Mesothelial cell of epicardium (in vitro differentiated cells): ENCODE measurements at places on chromosomes 1 and 21.

DNA sequence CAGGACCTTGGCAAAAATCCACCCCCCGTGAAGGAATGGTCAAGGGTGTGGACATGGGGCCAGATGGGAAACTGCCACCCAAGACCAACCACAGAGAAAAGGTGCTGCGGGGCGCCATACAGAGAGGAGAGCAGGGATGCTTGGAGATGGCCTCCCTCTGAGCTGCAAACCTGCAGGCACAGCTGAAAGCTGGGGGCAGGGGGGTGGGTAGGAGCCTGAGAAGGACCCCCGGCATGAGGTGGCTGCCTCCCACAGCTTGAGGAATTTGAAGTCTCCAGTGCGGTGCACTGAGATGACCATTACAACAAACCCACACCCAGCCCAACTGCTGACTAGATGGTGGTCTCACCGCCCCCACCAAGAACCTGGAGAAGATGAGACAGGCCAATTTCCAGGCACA, 84.8 kb downstream of the WDR4 start:
- DNase-seq: no peak

DNA sequence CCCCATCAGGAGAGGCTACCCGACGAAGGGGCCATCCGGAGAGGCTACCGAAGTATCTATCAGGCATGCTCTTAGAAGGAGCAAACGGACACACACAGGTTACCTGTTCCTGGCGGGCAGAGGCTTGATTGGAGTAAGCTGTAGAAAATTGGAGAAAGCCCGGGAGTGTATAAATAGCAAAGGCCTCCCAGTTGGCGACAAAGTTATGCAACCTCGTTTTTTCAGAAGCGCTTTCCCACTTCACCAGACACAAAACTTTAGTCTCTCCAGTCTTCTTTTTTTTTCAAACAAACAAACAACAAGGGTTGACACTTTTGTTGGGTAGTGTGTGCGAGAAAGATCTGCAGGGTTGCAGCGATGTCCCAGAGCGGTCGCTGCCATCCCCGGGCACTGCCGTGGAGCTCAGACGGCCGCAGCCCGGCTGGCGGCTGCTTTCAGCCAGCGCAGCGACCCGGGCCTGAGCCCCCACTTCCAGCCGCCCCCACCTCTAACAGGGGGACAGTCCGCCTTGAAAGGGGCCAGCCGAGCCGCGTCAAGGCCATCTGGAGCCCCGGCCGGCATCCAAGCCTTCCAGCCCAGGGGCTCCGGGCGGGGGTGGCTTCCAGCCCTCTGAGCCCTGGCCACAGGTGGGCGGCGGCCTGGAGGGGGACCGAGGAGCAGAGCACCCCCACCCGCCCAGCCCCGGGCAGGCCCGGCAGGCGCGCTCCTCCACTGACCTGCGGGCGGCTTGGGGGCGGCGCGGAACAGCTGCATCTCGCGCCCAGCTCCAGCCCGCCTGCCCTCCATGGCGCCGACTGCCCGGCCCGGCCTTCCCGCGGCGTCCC, 616 bp downstream of the MCOLN3 start:
- DNase-seq: peak; percentile 49

DNA sequence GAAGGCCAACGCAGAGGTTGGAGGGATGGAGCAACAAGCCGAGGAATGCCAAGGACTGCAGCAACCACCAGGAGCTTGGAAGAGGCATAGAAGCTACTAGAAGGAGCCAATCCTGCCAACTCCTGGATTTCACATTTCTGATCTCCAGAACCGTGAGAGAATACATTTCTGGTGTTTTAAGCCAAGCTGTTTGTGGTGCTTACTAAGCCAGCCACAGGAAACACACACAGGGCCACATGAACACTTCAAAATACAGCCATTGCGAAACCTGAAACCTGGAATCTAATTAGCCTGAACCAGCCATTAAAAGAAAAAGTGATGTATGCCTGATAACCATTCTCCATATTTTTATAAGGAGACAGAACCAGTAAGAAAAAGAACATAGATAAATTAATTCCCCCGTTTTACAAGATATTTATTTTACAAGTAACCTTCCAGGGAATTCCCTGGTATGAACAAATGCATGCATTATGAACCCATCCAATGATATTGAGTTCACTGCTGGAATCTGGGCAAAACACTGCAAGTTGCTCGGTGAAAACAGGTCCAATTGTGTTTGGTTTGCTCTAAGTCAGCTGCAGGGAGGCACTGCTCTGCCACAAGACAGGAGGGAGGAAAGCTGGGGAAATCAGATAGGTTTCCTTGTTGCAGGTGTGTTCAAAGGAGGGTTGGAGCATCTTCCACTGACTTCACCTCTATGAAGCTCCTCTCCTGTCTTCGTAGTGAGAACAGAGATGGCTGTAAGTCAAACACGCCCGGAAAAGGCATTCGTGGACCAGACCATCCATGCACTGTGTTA, 70.2 kb downstream of the ETS2 start:
- no peak for DNase-seq

DNA sequence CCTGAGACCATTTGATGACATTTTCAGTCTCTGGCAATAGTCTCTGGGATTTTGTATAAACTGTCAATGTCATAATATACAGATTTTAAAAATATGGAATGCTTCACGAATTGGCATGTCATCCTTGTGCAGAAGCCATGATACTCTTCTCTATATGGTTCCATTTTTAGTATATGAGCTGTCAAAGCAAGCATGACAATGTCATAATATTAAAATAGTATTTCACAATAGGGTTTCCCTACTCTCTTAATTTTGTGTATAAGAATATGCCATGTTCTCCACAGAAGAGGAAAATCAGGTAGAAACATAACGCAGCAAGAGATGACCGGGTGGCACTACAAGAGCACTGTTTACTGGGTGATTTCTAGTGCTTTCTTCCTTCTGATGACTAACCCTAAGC, 8.3 kb upstream of the DIPK1A start:
- no peak for DNase-seq

DNA sequence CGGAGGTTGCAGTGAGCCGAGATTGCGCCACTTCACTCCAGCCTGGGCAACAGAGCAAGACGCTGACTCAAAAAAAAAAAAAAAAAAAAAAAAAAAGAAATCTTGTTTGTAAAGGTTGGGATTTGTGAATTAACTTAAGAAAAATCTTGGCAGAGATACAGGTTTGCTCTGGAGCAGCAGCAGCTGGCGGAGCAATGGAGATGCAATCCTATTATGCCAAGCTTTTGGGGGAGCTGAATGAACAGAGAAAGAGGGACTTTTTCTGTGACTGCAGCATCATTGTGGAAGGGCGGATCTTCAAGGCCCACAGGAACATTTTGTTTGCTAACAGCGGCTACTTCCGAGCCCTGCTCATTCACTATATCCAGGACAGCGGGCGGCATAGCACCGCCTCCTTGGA, 5.6 kb downstream of the ZBTB8B start:
- DNase-seq: no peak

DNA sequence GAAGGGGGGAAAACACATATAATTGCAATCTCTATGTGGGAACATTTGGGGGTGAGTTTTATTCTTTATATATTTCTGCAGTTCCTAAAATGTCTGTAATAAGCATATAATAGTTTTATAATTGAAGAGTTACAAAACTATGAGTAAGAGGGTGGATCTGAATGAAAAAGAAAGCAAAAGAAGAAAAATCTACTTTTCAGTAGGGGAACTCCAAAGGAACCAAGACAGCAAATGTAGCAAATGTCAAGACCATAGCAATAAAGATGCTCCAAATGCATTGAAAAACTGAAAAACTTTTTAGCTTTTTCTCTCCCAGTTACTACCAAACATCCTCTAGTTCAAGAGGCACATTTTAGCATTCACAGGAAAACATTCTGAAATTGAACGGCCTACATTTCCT, 434.8 kb downstream of the LMO4 start:
- no peak for DNase-seq

DNA sequence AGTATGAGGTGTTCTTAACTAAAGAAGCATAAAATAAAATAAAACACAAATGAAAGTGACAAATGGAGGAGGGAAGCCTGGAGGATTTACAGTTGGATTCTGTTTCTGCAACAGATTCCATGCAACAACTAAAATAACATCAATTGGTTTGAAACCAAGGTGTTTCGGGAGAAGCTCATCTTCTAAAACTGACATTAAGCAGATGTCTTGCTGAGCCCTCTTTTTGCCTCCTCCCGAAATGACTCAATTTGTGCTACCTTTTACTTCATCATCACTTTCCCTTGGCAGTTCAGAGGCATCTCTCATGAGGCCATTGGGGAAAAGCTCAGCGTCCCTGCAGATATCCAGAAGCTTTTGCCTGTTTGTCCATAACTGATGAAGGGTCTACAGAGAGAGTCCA, 121.6 kb upstream of the ADAR start:
- no peak for DNase-seq

DNA sequence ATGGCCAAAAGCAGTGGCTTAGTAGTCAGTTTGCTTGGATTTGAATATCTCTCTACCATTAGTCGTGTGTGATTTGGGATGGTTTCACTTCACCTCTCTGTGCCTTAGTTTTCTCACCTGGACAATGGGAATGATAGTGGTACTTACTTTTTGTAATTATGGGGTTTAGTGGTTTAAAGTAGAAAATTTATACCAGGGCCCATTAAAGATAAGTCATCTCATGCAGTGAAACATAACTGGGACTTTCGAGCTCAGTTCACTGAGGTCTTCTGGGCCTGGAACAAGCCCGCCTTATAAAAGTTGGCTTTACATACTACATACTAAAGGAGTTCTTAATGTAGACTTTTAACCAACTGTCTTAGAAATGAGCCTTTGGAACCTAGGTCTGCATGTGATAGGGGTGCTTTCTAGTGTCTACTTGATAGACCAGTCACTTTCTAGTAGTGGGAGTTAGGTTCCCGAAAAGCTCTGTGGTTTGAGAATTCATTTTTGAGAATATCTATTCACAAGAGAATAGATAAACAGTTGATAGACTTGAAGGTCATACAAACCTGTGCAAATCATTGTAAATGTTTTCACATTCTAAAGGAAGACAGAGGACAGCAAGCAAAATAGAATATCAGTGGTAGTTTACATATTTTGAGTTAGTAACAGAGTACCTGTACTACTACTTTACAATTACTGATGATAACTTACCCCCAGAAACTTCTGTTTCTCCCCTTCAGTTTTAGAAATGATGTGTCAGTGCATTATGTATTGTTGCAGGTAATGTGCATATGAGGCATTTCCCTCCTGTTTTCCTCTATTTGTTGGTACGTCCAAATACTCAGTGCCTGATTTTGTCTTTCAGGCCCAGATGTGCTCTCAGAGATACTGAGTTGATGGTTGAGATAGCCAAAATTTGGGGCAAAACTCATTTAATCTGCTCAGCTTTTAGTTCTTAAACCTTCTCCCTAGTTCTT, 48.0 kb downstream of the DYRK1A start:
- no peak for DNase-seq

GRCh38 chr21:38384675-38385426, 113.4 kb downstream of the ERG start:
- DNase-seq: no peak
